ENCODE measurements at places on chromosomes 16 and 17.

GRCh38 chr16:80804526-80805383 is at the start of gene CDYL2:
TSS of gene CDYL2 (minus strand) at chr16:80804598. CDS start at chr16:80804173, 425 bp downstream.
- ATAC-seq: no peak

GRCh38 chr17:58510075-58510474 is 4.4 kb downstream of the MTMR4 start:
- no peak for ATAC-seq

GRCh38 chr16:49564496-49565229 is 191.1 kb downstream of the C16orf78 start:
- ATAC-seq: no peak

- ATAC-seq: no peak
These were observed 15.4 kb downstream of the PLLP start for GRCh38 chr16:57268804-57269800.

DNA sequence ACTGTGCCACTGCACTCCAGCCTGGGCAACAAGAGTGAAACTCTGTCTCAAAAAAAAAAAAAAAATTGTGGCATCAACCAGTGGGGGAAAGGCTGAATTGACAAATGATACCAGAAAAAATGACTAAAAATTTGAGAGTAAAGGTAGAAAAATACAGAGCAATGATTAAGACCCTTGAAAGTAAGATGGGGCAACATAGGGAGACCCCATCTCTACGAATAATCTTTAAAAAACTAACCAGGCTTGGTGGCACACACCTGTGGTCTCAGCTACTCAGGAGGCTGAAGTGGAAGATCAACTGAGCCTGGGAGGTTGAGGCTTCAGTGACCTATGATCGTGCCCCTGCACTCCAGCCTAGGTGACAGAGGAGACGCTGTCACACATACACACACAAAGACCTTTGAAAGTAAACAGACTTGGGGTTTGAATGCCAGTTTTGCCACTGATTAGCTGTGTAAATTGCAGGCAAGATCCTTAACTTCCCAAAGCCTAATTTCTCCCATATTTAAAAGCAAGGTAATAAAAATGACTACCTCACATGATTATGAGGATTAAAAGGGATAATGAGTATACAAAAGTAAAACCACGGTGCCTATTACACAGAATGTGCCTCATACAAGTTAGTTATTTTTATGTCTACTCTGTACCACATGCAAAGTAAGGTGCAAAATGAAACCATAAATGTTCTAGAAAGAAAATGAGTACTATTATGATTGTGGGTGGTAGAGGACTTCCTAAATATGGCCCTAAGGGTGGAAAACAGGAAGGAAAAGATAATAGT is 21.7 kb upstream of the PAFAH1B1 start:
- no peak for ATAC-seq

GRCh38 chr17:41538565-41538991 is 10.5 kb upstream of the KRT19 start:
- peak; percentile 84 for ATAC-seq

GRCh38 chr16:29978081-29978480 is 4.4 kb downstream of the TAOK2 start:
- no peak for ATAC-seq

- peak; percentile 15 for ATAC-seq
These were observed 649 bp downstream of the GSE1 start for GRCh38 chr16:85613604-85614337.

DNA sequence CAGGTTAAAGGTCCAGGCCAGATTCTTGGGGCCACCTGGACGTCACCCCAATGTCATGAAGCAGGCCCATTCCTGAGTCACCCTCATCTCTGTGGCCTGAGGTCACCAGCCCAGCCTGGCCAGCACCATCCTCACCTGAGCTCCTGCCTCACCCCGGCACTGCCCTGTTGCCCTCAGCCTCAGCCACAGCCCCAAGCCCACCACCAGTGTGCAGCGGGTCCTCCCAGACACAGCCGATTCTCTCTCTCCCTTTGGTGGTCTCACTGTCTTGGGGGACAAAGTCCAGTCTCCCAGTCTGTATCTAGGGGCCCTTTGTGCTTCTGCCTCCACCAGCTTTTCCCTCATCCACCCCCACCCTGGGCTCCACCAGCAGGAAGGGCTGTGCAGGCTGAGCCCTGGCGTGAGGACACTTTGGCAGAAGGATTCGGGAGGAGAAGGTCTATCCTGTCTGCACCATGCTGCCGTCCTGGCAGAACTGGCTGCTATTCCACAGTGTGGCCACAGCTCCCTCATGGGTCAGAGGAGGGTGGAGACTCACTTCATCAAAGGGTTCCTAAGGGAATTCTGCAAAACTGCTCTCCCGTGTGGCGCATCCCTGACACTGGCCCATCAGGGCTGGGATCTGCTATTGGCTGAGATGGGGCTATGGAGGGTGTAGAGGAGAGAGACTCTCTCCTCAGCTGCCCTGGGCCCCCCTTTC is 64.3 kb downstream of the PRMT7 start:
- no peak for ATAC-seq

- no peak for ATAC-seq
These were observed 36.1 kb downstream of the B4GALNT2 start for GRCh38 chr17:49168706-49169105.

DNA sequence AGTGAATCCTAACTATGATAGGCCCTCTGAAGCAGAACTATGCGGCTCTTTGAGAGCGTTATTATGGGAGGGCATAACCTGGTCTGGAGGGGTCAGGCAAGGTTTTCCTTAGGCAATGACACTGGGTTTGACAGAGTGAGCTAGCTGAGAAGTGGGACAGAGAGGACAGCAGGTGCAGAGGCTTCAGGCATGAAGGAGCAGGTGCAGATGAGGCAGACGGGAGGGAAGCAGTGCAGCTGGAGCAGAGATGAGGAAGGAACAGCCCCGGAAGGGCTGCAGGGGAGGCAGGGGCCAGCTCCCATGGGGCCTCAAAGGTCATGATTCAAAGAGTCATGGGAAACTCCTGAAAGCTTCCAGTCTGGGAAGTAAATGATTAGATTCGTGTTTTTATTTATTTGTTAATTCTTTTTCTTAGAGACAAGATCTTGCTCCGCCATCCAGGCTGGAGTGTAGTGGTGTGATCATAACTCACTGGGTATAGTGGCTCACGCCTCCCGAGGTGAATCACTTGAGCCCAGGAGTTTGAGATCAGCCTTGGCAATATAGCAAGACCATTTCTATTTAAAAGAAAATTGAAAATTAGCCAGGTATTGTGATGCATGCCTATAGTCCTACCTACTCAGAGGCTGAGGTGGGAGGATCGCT is 5.4 kb downstream of the MARCHF10 start:
- ATAC-seq: no peak

- ATAC-seq: no peak
These were observed 120.7 kb downstream of the STXBP4 start for GRCh38 chr17:55089256-55089655.

DNA sequence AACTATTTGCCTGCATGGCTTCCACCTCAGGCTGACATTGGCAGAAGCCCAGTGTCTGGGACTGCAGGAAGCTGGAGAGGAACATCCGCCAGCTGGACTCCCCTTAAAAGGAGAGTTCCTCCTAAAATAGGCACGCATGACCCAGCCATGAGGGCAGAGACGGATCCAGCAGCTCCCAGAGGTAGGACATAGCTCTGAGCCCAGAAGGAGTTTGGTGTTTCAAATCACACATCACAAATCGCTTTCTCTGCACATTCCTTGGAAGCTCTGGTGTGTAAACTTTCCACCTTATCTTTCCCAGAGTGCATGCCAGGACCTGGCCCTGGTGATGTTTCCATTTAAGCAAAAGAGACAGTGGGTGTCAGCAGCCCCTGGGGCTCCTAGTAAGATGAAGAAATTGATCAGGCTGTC is 231.1 kb upstream of the CDH5 start:
- no peak for ATAC-seq

DNA sequence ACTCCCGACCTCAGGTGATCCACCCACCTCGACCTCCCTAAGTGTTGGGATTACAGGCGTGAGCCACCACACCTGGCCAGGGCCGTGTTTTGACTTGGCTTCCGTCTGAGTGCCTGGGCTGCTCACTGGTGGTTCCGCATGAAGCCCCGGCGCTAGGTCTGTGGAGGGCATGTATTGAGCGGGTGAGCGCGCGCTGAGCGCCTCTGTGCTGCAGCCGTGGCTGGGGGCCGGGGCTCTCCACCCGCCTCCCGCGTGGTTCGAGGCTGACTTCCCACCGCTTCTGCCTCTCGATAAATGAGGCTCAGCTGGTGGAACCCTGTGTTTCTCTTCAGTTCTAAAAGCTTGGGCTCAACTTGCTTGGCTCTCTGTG is 38.9 kb upstream of the ATP2A3 start:
- ATAC-seq: no peak

DNA sequence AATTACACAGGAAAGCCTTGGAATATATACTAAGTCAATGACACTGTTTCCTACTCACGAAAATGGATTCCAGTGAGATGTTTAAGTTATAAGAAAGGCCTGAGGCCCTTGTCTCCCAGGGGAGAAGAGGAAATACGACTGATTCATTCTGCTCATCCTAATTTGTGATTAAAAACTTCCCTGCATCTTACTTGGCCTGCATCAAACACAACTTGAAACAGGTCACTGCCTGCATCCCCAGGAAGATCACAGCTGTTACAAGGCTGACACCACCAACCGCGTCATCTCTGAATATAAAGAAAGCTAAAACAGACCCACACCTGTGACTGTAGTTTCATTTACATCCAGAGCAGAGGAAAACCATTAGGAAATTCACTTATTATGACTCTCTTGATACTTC is 121.9 kb downstream of the DNAH3 start:
- ATAC-seq: no peak

DNA sequence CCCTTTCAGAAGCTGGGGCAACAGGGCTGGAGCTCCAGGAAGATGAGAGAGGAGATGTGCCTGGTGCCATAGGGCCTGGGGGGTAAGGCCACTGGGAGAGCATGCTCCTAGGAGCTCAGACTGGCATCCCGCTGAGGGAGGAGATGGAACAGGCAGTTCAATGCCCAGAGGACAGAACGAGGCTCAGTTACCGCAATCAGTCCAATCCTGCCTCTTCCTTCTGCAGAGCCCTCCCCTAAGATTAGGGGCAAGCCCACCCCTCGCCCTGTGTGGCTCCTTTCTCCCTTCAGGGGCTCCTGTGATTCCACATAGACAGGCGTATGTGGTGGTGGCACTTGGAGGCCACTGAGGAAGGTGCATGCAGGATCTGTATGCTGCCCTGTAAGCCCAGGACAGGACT is 2.4 kb downstream of the CCDC42 start:
- no peak for ATAC-seq
